Activated CD4-positive, alpha-beta memory T cell treated with anti-CD3 and anti-CD28 coated beads for 36 hours (primary cell): ENCODE measurements at places on chromosomes 3 and 15. TPM values are rescaled to one million over a fixed set of nuclear protein-coding genes. Genes with fewer than 3 reads are reported as not detected.

DNA sequence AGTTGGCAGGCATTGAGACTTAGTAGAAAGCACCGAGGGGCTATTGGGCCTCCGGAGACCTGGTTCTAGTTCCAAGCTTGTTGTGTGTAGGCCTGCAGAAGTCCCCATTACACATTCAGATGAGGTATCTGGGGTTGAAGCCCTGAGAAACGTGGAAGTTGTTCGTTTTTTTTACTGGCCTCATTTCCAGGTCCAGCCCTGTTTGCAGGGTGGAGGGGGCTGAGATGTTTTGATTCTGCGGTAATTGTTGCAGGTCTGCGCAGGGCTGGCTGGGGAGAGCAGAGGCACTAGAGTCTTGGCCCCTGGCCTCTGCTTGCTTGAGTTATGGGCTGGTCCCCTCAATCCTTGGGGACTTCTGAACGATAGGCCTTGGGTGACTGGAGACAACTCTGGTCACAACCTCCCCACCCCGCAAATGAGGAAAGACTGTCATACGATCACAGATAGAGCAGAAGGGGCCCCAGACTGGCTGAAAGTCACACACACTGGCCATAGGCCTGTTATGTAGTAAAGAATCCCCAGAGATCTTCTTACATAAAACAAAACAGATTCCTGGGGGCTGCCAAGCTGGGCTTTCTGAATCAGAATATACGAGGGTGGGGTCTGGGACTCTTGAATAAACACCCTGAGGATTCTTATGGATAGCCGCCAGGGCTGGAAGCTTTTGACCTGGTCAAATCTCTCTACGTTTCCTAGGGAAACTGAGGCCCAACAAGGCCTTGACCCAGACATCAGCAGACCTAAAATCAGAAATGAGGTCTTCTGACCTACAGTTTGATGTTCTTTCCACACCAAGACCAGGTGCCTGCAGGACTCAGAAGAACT is 15.6 kb downstream of the KBTBD13 start:
- DNase-seq, result no peak

GRCh38 chr3:179528772-179529171 is 34.0 kb upstream of the ACTL6A start:
- DNase-seq, result no peak

- no peak for DNase-seq
These were observed 372.7 kb downstream of the ROBO2 start for GRCh38 chr3:77412584-77412983.

DNA sequence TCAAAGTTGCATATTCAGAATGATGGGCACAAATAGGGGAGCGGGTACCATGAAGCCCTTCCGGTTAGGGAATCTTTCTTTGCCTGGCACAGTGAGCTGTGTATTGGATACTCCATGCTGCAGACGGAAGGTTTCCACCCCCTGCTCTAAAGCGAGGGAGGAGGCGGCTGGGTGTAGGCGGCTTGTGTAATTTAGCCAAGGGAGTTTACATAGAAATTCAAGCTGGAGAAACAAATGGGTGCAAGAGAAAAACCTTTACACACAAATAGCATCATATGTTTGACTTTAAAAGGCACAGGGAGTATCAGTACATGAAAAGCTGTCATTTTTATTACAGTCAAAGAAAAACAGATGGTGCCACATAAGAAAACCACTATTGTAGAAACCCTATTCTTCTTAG is 59.3 kb upstream of the ADCY5 start:
- no peak for DNase-seq

DNA sequence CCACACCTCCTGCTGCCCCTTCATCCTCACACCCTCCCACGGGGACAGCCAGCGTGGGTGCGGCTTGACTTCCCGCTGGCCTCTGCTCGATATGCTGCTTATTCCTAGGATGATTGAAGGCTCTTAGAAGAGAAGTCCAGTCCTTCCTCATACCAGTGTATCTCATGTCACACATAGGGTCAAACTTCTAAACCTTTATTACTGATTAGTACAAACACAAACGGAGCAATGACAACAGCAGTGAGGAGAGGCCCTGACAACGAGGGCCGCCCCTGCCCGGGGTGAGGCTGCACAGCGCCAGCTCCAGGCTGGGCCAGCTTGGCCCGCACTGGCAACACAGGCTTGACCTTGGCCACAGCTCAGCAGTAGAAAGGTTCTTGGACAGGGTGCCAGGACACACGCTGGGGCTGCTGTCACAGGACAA is 3.7 kb downstream of the CIB1 start:
- no peak for DNase-seq

GRCh38 chr3:81302045-81302444 is 459.4 kb downstream of the GBE1 start:
- DNase-seq, result peak; percentile 10

DNA sequence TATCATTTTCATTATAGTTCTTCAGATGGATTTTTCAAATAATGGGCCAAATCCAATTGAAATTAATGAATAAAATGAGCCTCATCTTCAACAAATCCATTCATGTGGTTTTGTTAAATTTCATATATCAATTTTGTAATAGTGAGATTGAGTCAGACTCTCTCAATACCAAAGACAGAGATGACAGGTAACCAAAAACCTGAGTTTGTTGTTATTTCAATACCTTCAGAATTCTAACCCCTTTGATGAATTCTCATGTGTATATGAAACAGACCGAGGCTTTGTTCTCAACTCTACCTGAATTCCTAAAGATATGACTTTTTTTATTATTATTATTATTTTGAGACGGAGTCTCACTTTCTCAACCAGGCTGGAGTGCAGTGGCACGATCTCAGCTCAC is 92.8 kb downstream of the FOXP1 start:
- no peak for DNase-seq

Gene FSIP1
- total RNA-seq, result 0.29 TPM
